ENCODE measurements at places on chromosomes 3 and 15.

DNA sequence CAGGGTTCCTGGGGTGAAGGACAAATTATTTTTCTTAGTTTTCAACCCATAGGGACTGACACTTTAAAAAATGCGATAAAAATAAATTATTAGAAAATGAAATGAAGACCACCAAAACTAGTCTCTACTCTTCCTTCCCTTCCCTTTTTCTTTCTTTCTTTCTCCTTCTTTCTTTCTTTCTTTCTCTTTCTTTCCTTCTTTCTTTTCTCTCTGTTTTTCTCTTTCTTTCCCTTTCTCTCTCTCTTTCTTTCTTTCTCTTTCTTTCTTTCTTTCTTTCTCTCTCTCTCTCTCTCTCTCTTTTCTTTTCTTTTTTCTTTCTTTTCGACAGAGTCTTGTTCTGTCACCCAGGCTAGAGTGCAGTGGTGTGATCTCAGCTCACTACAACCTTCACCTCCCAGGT lies 99.3 kb upstream of the TNFAIP8L3 start:
- DNase-seq: no peak

DNA sequence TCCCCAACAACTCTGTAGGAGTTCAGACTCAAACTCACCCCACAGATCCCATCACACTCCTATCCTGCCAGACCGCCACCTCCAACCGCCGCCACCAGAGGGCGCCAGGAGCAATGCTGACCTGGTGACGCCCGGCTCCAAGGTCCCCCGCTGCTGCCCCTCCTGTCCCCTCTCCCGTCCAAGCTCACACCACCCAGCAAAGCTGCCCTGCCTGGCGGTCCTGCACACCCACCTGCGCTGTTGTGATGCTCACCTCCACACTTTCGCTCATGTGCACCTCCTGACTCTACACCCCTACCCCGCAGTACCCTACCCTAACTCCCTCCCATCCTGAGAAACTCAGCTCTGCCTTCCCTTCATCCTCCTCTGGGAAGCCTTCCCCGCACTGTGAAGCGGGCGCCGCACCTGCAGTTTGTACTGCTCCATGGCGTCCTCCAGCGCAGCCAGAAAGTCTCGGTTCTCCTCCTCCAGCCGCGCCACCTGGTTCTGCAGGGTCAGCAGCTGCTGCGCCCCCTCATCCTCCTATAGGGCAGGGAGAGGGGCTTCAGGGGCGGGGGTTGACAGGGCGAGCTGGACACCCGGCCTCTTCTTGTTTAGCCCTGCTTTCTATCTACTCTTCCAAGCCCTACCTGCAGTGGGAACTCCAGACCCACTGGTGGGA lies 7.9 kb downstream of the KIF7 start:
- no peak for DNase-seq

- DNase-seq: no peak
Measured at GRCh38 chr15:98268163-98268562, 307.7 kb downstream of the ARRDC4 start.

DNA sequence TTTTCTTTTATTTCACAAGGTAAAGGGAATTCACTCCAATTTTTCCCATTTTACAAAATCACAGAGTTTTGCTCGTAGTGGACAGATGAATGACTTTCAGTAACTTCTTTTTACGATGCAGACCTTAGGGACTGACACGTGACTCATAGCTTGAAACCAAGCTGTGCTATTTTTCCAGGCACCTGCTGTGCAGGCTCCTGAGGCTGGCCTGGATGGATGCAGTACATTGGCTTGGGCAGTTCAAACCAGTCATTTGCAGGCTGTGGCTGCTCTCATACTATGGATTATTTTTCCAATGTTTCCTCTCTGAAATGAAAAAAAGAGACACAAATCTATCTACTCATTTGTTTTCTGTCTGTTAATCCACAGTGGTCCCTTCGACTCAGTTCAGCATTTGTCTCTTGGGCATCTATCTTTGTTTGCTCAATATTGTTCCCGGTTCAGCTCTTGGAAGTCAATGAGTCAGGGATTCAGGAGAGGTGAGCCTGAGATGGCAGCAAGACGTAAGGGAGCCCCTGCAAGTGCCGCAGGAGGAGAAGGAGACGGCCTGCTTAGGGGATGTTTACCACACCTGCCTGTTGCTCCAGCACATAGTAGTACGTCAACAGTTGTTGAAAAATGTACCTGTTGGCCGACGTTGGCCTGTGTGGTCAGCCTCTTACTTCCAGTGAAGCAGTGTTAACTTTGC lies 92.8 kb downstream of the SV2B start:
- no peak for DNase-seq

DNA sequence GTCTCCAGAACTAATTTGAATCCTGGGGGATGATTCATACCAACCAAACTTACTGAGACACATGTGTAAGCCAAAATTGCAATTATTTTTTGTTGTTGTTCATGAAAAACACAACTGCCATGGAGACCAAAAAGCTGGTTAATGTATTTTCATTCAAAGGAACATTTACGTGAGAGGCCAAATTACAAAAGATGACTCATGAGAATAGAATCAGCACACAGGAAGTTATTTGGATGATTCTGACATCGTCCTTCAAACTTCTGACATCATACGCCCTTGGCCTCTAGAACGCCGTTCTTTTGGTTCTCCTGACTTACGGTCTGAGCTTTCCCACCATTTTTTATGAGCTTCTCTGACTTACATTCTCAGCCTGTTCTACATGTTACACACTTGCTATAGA lies 3.0 kb upstream of the ZNF280D start:
- no peak for DNase-seq

- no peak for DNase-seq
Measured at GRCh38 chr15:89479173-89479572, 17.2 kb downstream of the RHCG start.

DNA sequence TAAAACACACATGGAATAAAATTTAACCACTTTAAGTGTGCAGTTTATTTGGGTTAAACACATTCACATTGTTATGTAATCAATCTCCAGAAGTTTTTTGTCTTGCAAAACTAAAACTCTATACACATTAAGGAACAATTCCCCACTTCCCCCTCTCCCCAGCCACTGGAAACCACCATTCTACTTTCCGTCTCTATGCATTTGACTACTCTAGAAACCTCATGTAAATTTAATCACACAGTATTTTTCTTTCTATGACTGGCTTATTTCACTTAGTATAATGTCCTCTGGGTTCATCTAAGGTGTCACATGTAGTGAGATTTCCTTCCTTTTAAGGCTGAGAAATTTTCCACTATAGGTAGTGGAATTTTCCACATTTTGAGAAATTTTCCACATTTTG lies 568.7 kb upstream of the UBE2E2 start:
- no peak for DNase-seq

DNA sequence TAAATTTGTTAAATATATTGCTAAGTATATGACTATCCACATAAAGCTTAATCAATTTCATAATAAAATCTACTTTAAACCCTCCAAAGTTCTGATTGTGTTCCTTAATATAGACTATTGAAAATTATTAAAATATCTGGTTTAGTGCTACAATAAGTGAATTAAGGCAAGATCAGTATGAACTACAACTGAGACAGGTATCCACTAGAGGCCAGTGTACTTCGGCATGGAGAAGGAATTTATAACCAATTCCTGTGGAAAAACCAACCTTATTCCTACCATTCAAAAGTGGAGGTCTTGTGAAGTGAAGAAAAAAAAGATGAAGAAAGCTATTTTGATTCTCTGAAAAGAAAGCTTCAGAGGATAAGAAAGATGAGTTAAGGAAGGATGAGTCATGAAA lies 237.7 kb downstream of the SUCLG2 start:
- no peak for DNase-seq

DNA sequence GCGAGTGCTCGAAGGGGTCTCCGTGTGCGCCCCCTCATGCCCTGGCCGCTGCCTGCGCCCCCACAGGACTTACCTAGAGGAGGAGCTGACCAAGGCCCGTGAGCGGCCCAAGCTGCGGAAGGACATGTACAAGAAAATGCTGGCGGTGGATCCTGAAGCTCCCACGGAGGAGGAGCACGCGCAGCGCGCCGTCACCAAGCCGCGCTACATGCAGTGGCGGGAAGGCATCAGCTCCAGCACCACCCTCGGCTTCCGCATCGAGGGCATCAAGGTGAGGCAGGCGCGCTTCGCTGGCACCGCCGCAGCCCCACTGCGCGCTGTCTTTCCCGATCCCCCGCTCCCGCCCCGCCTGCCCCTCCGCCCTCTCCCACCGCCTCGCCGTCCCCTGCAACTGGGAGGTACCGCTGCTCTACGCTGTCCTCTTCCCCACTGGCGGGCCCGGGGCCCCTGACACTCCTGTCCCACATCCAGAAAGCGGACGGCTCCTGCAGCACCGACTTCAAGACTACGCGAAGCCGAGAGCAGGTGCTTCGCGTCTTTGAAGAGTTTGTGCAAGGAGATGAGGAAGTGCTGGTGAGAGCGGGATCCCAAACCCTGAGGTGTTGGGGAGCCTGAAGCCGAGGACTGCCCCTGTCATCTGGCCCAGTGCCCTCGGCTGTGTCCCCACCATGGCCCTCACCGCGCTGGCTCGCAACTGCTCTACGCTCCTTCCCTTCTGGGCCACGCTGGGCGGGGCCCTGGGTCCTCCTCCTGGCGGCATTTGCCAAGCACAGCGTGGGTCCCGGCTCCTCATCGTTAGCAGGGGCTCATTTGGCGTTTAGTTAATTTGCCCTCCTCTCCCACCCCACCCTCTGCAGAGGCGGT lies 8.5 kb downstream of the ITPKA start:
- no peak for DNase-seq

- DNase-seq: no peak
Measured at GRCh38 chr3:126454025-126454424, 21.7 kb downstream of the ZXDC start.

- DNase-seq: no peak
Measured at GRCh38 chr3:189974359-189974758, 146.3 kb downstream of the P3H2 start.

GRCh38 chr3:60992395-60992794 lies 258.9 kb downstream of the FHIT start:
- no peak for DNase-seq

DNA sequence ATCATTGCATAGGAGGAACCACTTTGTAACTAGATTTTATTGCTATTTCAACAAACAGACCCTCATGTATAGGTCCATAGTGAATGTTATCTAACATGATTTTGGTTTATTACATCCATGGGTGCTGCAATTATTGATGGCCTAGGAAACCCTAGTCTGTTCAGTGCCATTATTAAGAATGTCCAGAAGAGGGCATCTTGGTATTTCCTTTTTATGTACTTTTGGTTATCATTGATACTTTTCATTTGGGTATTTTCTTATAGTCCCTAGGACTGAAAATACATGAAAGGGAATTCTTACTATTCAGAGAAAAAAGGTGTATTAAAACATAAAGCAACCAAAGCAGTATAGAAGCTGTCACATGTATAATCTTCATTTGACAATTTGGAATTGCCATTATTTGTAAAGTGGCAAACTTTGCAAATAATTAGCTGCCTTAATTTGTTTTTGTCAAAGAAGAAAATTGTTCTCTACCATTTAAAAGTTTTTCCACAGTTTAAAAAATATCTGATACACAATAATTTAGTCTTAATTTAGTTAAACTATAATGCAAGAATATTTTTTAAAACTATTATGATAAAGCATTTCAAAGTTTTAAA lies 48.7 kb downstream of the CNOT10 start:
- no peak for DNase-seq

- DNase-seq: no peak
Measured at GRCh38 chr3:30730967-30731366, 124.6 kb downstream of the TGFBR2 start.

DNA sequence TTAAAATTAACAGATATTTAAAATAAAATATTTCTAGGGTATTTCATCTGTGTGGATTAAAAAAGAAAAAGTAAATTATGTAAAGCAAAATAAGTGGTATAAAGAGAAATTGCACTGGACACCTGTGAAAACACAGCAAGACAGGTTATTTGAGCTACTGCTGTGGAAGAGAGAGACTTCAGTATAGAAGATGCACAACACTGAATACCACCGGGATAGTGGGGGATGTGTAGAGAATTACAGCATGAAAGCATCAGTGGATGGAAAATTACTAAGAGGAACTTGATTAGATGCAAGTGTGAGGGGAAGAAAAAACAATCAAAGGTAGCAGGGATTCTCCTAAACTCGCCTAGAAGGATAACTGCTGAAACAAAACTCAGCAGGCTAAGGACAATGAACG lies 1242.5 kb upstream of the GBE1 start:
- DNase-seq: no peak

GRCh38 chr3:21446027-21446426 lies 305.0 kb downstream of the ZNF385D start:
- no peak for DNase-seq

- no peak for DNase-seq
Measured at GRCh38 chr3:12221663-12222062, 63.0 kb upstream of the TIMP4 start.

GRCh38 chr15:78804391-78804792 lies 6.9 kb downstream of the ADAMTS7 start:
- no peak for DNase-seq

GRCh38 chr3:4416961-4417360 lies 50.1 kb downstream of the SUMF1 start:
- no peak for DNase-seq

DNA sequence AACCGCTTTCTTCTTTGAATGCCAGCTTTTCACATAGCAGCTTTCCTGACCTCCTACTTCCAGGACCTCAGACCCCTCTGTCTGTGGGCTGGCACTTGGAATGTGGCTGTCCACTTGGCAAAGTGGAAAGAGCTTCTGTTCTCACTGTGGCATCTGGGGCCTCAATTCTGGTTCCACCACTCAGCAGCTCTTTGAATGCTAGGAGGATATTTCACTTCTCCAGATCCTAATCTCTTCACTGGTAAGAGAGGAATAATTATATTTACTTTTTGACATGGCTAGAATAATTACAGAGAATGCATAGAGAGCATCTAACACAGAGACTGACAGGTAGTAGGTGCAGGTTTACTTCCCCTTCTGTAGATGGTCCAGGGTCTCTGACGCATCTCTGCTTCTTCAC lies 405.9 kb downstream of the LPP start:
- no peak for DNase-seq

GRCh38 chr3:53342353-53342752 lies 5.0 kb downstream of the DCP1A start:
- DNase-seq: no peak

DNA sequence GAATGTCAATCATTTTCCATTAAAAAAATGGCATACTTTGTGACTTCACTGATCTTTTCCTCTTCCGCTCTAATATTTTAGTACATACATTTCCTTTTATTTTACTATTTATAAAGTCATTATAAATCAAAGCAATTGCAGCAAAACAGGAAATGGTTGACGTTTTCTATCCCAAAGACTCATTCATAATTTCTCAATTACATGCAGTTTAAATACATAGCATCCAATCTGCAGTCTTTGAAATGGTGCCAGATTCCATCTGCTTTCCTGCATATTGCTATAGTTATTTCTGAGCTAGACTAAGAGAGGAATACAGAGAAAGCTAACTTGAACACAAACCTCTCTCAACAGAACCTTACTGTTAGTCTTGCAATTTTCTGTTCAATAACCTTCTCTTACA lies 179.8 kb downstream of the ZPLD1 start:
- DNase-seq: no peak

All from stimulated activated CD8-positive, alpha-beta memory T cell treated with anti-CD3 and anti-CD28 coated beads, Interleukin-12 subunit alpha, Interleukin-12 subunit beta, amount 100 ng/mL, for 4 hours (primary cell).